Activated CD8-positive, alpha-beta memory T cell treated with anti-CD3 and anti-CD28 coated beads, Interleukin-2, amount 10 ng/mL, durations not matched to agents 7 days and 5 days (primary cell): ENCODE measurements at places on chromosomes 11 and 22.

- DNase-seq, result no peak
- H3K27me3 ChIP-seq, result no peaks in the 10 kb centered on the region
- no peaks in the 10 kb centered on the region for H3K36me3 ChIP-seq
- H3K27ac ChIP-seq, result no peak overlapping the region
- H3K4me1 ChIP-seq, result no peaks in the 10 kb centered on the region
- H3K4me3 ChIP-seq, result no peak overlapping the region
Observed at GRCh38 chr11:21552911-21553310, 640.0 kb upstream of the ANO5 start.

- H3K27ac ChIP-seq, result no peak overlapping the region
- no peak for DNase-seq
- H3K36me3 ChIP-seq, result no peaks in the 10 kb centered on the region
- no peak overlapping the region for H3K4me3 ChIP-seq
- H3K4me1 ChIP-seq, result peaks cover 24% of the 10 kb centered on the region
Observed at GRCh38 chr11:111439901-111440300, 60.8 kb upstream of the POU2AF1 start.

- no peak overlapping the region for H3K4me3 ChIP-seq
- H3K36me3 ChIP-seq, result no peaks in the 10 kb centered on the region
- DNase-seq, result no peak
- peaks cover 8% of the 10 kb centered on the region for H3K27me3 ChIP-seq
- no peak overlapping the region for H3K27ac ChIP-seq
Observed at GRCh38 chr22:48496987-48497650, 1330.6 kb downstream of the BRD1 start.

GRCh38 chr22:41535244-41535643, 9.0 kb downstream of the POLR3H start:
- H3K4me3 ChIP-seq, result no peak overlapping the region
- no peak for DNase-seq
- H3K27me3 ChIP-seq, result no peaks in the 10 kb centered on the region
- H3K36me3 ChIP-seq, result peaks cover 6% of the 10 kb centered on the region

DNA sequence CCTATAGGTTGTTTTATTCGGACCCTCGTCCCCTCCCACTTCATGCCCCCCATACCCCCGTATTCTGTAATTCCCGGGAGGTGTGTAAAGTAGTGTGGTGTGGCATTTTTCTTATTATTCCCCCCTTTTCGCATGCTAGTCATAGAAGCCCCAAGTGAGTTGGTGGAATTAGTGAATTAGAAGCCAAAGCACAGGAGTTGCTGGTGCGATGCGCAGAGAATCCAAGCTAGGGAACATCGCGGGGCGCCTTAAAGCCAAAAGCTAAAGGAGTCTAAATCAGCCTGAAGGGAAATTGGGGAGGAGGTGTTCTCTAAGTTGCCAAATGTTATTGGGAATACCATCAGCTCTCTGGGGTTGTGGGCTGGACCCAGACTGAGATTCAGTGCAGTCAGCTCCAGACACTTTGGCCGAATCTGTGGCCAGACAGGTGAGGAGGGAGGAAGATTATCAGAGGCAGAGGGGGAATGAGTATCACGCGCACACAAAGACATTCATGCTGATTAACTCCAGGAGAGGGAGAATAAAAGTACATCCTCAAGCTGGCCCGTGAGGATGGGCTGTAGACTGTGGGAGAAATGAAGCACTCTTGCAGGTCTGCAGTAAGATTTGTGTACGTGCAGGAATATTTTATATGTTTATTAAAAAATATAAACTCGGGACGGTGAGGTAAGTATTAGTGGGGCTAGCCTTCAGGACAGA, 102.8 kb upstream of the HSD17B12 start:
- peaks cover 97% of the 10 kb centered on the region for H3K27me3 ChIP-seq
- H3K4me1 ChIP-seq, result peaks cover 28% of the 10 kb centered on the region
- no peak overlapping the region for H3K27ac ChIP-seq
- no peak for DNase-seq
- no peak overlapping the region for H3K4me3 ChIP-seq

DNA sequence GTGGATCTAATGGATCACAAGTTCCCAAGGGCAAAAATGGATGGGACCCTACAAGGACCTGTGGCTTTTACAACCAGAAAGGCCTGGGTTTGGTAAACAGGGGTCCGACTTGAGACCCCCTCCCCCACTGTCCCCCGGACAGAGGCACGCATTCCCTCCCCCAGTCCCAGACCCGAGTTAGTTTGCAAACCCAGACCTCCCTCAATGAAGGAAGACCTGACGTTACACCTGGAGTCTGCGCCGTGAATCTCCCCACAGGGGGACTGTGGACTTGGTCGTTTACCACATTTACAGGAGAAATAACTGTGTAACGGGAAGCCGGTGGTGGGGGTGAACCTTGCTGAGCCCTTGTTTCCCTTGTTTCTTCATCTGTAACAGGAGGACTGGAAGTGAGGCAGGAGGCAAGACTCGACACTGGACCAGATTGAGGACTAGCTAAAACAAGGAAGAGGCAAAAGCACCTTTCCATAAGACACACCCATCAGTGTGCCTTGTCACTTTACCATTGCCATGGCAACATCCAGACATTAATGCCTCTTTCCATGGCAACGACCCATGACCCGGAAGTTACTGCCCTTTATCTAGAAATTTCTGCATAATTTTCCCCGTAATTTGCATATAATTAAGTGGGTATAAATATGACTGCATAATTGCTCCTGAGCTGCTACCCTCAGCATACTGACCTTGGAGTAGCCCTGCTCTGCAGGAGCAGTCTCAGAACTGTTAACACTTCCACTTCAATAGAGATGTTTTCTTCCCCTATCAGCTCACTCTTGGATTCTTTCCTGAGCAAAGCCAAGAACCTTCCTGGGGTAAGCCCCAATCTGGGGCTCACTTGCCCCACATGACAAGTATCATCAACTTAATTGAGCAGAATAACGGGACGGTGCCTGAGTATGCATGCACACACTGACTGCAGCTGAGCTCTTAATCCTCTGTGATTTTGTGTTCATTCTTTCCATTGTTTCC, 25.4 kb downstream of the PDGFB start:
- H3K36me3 ChIP-seq, result peaks cover 1% of the 10 kb centered on the region
- H3K4me1 ChIP-seq, result no peaks in the 10 kb centered on the region
- no peak overlapping the region for H3K27ac ChIP-seq
- DNase-seq, result no peak
- H3K27me3 ChIP-seq, result peaks cover 32% of the 10 kb centered on the region

- H3K4me1 ChIP-seq, result no peaks in the 10 kb centered on the region
- no peak overlapping the region for H3K27ac ChIP-seq
- DNase-seq, result no peak
Observed at GRCh38 chr11:1051356-1052132, 15.0 kb upstream of the MUC6 start.

GRCh38 chr11:114295676-114296604, at the start of gene NNMT:
TSS of gene NNMT (plus strand) at chr11:114296399. CDS start at chr11:114296557, 158 bp downstream.
- peaks cover 20% of the 10 kb centered on the region for H3K27me3 ChIP-seq
- no peak for DNase-seq
- no peak within 1 kb of the TSS for H3K27ac ChIP-seq
- H3K36me3 ChIP-seq, result no peaks in the 10 kb centered on the region
- H3K4me3 ChIP-seq, result no peak within 1 kb of the TSS
